Omental fat pad (tissue), 4 donors: ENCODE measurements at places on chromosomes 1 and 21. TPM values are rescaled to one million over a fixed set of nuclear protein-coding genes. Genes with fewer than 3 reads are reported as not detected.

Gene CFAP141
- not detected for total RNA-seq

Gene SLAMF6
- 2.8 TPM for total RNA-seq

Gene FH
- 37.1 TPM for total RNA-seq

DNA sequence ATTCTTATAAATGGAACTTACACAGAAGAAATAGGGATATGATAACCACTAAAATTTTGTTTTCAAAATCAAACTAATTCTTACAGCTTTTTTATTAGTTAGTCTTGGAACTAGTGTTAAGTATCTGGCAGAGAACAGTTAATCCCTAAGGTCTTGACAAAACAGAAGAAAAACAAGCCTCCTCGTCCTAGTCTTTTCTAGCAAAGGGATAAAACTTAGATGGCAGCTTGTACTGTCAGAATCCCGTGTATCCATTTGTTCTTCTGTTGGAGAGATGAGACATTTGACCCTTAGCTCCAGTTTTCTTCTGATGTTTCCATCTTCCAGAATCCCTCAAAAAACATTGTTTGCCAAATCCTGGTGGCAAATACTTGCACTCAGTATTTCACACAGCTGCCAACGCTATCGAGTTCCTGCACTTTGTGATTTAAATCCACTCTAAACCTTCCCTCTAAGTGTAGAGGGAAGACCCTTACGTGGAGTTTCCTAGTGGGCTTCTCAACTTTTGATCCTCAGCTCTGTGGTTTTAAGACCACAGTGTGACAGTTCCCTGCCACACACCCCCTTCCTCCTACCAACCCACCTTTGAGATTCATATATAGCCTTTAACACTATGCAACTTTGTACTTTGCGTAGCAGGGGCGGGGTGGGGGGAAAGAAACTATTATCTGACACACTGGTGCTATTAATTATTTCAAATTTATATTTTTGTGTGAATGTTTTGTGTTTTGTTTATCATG lies 42.3 kb upstream of the LAMC2 start:
- no peak for DNase-seq

GRCh38 chr1:5343256-5344020 lies 648.8 kb downstream of the NPHP4 start:
- DNase-seq = no peak

GRCh38 chr21:44462086-44462833 lies 7.0 kb downstream of the LRRC3 start:
- no peak for DNase-seq

DNA sequence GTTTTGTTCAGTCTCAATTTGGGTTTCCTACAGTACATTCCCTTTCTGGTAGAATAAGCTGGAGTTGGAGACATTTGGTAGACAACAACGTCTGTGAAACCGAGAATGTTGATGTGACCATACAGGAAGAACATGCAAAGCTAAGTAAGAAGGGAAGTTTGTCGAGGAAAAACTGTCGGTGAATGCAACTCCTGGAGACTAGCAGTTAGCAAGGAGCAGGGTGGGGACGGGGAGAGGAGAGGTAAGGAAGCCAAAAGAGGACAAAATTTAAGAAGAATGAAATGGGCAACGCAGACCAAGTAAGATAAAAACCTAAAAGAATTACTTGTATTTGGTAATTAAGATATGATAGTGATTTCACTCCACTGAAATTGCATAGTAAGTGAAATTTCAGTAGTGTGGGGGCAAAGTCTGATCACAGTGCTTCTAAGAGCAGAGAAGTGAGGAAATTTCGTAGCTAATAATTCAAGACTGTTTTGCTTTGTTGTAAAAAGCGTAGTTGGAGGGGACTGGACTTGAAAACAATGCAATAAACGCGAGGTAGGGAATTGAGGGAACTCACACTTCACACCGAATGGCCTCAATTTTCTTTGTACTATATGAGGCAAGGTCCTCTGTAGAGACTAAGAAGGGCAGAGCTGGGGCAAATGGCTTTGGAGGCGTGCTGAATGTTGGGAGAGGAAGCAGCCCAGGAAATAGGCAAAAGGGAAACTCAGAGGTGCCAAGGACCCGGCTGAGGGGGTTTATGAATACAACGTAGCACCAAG lies 787 bp upstream of the GIPC2 start:
- no peak for DNase-seq

DNA sequence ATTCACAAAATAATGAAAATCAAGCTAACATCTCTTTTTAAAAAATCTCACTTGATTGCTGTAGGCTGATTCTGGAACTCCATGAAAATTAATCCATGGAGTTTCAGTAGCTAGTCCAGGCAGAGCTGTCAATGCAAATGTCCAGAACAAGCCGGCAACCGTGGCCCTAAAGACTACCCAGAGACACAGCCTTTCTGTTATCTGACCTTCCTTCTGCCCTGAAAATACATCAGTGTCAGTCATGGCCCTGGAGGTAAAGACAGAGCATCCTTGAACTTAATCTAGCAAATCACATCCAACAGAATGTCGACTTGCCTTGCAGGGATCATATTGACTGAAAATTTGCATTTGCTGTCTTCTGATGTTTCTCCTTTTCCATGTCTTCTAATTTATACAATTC lies 887.4 kb upstream of the B3GALT2 start:
- DNase-seq = no peak

- DNase-seq = no peak
Observed at GRCh38 chr1:82260666-82261065, 459.9 kb downstream of the ADGRL2 start.
